SK-MEL-5 (cell line): ENCODE measurements at places on chromosomes 5 and 9.

DNA sequence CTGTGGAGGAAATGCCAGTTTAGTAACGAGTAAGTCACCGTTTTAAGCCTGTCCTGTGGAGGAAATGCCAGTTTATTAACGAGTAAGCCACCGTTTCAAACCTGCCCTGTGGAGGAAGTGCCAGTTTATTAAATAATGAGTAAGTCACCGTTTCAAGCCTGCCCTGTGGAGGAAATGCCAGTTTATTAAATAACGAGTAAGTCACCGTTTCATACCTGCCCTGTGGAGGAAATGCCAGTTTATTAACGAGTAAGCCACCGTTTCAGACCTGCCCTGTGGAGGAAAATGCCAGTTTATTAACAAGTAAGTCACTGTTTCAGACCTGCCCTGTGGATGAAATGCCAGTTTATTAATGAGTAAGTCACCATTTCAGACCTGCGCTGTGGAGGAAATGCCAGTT lies 18.9 kb upstream of the PDCD6 start:
- no peak for DNase-seq

- DNase-seq = no peak
Measured at GRCh38 chr9:19598722-19599121, 189.9 kb downstream of the ACER2 start.

DNA sequence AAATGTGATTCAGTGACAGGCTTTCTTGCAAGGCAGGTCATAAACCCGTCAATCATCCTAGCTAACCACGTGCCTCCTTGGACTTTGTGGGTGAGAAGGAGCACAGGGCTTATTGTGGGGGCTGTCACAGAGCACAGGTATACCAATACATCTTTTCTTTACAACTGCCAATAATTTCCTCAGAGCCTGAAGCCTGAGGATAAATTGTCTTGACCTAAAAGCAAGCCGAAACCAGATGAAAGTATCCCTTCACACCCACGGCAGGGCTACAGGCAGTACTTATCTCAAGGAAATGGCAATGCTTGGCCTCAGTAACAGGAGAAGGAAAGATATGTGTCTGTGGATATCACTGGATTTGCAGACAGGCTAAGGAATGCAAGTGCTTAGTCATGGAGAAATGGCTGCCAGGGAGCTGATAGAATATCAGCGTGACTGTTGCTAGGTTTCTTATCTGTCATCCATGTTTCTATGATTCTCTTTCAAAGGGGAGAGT lies 90.3 kb upstream of the ZNF366 start:
- no peak for DNase-seq

DNA sequence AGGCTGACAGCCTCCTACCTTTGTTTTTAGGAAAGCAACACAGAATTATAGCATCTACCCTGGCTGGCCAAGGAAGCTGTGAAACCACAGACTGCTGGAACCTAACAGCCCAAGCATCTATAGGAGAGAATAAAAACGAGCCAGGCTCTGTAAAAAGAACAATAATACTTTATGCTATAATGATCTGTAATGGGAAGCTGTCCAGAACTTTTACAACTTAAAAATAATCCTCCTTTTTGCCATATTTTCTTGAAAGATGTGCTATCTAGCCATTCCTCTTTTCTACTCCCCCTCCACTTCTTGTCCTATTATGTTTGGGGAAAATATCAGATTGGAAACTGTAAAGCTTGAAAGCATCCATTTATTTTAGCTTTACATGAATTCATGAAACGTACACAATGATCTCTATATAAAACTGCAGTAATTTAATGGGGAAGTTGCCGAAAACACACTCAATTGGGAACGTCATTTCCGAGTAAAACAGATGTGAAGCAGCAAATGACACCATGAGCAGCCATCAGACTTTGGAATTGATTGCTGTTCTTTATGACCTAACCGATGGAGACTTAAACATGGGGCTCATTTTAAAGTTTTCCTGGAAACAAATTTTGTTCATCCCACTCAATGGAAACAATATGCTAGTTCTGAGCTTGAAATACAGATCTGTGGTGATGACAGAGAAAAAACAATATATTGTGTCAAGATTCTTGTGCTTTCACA lies 450.3 kb upstream of the CLINT1 start:
- no peak for DNase-seq

DNA sequence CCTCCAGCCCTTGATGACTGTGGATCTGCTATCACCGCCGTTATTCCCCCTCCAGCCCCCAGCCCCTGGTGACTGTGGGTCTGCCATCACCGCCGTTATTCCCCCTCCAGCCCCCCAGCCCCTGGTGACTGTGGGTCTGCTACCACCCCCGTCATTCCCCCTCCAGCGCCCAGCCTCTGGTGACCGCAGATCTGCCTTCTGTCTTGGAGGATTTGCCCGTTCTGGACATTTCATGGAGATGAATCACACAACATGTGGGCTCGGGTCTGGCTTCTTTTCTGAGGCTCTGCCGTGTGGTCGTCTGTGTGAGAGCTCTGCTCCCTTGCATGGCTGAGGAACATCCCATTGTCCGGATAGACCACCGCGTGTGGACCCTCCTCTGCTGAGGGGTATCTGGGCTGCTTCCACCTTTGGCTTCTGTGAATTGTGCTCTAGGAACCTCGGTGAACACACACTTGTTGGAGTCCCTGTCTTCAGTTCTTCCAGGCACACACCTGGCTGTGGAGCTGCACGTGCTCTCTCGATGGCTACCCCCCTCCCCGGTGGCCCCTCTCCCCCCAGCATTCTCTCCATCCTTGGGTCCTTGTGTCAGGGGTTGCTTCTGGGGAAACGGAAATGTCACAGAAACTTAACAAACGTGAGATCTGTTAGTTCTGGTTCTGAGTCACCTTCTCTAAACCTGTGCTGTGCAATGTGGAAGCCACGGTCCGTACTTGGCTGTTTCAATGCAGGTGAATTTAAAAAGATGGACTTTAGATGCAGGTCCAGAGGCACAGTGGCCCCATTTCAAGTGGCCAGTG lies 105.3 kb upstream of the COL5A1 start:
- no peak for DNase-seq

- DNase-seq = no peak
Measured at GRCh38 chr5:33271606-33272005, 169.2 kb upstream of the TARS1 start.

GRCh38 chr5:41708604-41708940 lies 161.7 kb downstream of the OXCT1 start:
- no peak for DNase-seq

- no peak for DNase-seq
Measured at GRCh38 chr5:112653638-112654205, 84.0 kb upstream of the APC start.

GRCh38 chr9:112489039-112489546 lies 2.5 kb downstream of the KIAA1958 start:
- DNase-seq = peak; percentile 6

- DNase-seq = peak; percentile 70
Measured at GRCh38 chr9:121369595-121370265, at the start of gene STOM. Gene STOM, minus strand, starts transcription at chr9:121370250. Its CDS starts 63 bp downstream, at chr9:121370187.

DNA sequence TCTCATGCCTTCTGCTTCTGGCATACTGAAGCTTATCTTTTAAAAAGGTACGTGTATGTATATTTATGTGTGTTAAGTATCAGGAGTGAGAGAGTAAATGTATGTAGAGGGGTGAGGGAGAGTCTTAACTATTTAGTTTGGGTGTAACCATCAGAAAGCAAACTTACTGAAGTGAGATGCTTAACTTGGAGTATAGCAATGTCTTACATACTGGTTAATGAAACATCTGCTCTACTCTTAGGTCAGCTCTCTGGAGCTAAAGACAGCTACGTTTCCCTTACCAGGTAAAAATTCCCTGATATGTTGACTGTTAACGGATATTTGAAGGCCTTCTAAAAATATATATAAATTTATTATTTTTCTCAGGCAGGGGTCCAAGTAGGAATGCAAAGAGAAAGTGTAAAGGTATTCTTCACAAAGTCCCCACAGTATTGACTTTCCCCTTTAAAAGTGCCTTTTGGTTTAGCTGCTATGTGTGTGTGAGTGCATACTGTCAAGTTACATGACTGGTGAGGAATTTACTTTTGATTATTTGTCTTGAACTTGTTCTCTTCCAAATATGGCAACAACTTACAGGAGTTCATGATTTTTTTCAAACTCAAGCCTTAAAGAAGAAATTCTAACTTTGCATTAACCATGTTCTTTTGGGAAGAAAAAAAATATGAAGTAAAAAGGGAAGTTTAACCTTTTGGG lies 12.3 kb upstream of the C5orf24 start:
- DNase-seq = no peak

- no peak for DNase-seq
Measured at GRCh38 chr5:52735139-52735538, 52.6 kb upstream of the ITGA1 start.

- no peak for DNase-seq
Measured at GRCh38 chr9:100567856-100568255, 10.0 kb upstream of the CAVIN4 start.

DNA sequence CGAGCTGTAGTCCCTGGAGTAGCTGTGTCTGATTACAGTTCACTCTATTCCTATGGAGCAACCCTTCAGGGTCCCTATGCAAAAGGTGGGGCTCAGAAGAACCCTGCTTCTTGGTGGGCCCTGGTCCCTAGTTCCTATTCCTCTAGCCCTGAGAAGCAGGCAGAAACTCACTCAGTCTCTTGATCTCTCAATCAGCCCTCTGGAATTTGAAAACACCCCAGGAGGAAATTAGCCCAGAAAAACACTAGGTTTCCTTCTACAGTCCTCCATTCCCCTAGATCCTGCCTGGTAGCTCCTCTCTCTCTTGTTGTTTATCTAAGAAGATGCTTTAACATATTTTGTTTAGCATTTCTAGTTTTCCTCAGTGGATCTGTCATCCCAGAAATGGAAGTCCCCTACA lies 7.6 kb downstream of the RGS3 start:
- no peak for DNase-seq

DNA sequence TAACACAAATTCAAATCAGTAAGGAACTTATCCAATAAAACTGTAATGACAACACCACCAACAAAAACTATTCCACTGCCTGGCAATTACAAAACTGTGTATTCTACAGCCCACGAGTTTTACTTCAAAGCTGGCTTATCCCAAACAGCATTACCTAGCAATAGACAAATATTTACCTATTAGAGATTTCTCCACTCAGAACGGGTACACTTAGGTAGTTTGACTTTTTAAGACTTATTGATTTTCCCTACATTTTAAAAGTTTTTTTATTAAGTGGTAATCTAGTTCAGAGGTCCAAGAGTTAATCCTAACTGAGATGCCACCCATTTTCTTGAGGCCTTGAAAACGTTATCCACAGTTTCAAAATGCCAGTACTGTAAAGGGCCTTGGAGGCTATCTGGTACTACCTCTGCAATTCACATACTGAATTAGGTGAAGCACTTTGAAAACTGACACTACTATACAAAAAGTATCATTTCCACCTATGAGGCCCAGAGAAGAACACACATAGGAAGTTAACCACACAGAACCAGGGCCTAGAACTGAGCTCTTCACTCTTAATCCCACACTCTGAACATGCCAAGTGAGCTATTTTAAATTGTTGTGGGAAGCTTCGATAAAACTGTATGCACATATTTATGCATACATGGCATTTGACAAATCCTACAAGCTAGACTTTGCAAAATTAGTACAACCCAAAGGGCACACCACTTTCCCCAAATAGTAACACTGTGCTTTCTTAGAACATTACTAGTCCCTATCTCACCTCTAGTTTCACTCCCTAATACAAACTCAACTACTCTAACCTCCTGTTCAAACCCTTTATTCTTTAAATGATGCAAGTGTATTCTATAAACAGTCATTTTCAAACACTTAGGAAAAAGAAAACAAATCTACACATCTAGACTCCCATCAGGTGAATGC lies 2.1 kb downstream of the NADK2 start:
- no peak for DNase-seq

DNA sequence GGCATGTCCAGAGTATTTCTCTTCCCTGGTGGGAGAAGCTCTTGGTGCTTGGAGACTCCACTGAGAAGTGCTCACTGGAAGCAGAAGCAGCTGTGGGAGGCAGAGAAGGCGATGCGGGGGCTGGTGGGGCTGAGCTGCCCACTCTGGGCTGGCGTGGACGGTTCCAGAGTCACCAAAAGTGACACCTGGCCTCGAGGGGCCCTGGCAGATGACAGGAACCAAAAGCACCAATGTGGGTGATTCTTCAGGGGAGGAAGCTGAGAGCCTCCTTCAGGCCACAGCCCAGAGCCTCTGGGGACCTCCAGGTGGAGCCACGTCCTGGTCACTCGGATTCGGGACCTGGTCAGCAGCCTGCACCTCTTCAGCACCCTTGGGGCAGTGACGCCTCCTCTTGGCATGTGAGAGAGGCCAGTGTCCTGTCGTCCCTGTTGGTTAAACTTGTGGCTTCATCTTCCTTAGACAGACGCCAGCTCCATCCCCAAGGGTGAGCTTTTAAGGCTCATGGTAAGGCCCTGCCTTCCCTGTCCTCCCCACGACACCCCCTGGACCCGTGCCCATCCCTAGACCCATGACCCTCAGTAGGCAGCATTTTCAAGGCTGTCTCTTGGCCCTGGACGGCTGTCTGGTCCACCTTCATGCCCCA lies 78.7 kb upstream of the IRX4 start:
- DNase-seq = no peak

DNA sequence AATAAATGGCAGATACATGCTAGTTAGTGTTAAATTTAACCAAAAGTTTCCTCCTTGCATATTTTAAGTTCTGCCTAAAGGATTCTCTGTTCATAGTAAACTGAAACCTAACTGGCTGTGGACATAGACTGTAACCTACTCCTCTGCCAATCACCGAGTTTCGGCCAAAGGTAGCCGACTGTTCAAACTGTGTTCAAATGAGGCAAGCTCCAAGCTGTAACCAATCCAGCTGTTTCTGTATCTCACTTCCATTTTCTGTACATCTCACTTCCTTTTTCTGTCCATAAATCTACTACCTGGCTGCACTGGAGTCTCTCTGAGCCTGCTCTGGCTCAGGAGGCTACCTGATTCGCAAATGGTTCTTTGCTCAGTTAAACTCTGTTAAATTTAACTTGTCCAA lies 44.1 kb downstream of the KCNV2 start:
- DNase-seq = no peak

DNA sequence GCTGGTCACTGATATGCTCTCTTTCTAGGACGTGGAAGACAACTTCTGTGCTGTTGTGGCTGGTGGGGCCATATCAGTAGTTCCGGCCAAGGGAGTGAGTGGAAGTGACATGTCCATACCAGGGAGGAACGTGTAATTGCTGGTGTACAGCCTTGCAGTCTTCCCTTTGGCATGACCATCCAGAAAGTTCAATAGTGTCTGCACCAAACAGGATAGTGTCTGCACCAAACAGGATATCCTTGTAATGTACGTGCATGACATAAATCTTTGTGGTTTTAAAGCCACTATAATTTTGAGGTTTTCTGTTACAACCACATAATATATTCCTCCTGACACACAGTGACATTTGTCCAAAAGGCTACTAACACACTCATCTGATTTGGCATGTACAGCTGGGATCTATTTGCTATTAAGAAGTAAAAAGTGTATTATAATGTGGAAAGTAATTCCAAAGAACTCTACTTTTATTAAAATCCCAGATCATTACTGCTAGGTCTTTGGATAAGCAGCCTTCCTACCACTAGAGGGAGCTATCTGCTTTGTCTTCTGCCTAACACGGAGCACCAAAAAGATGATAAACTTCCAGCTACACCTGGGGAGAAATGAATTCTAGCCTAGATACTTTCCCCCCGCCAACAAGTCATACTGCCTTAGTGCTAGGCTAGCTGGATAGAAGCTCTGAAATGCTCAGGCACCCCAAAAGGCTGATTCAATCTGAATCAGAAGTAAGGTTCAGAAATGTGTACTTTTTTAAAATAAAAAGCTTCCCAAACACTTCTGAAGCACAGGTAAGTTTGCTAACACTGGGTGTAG lies 52.7 kb downstream of the RNF145 start:
- DNase-seq = peak; percentile 76
